A549 treated with GW870086 at 1 μM for 4 hours (cell line): ENCODE measurements at places on chromosomes 7 and 10. TPM values are rescaled to one million over a fixed set of nuclear protein-coding genes. Genes with fewer than 3 reads are reported as not detected.

CCDC126 gene
- 2.2 to 3.9 TPM (median 3.6 TPM) in 5 replicates for total RNA-seq

HOXA5 gene
- 3.7 to 5.8 TPM (median 4.7 TPM) in 5 replicates for total RNA-seq

HMX3 gene
- 0.19 TPM in 1 of 5 replicates, not detected in the others for total RNA-seq

ITPRID1 gene
- not detected in 5 replicates for total RNA-seq

LRRD1 gene
- total RNA-seq = not detected in 5 replicates

CREB5 gene
- total RNA-seq = 3.2 to 5.5 TPM (median 4.9 TPM) in 5 replicates

DGKI gene
- 0.22 to 0.33 TPM (median 0.25 TPM) in 4 of 5 replicates, not detected in the other for total RNA-seq

LRRC27 gene
- 4.8 to 6.6 TPM (median 5.5 TPM) in 5 replicates for total RNA-seq

NYAP1 gene
- 2.8 to 3.5 TPM (median 3.3 TPM) in 5 replicates for total RNA-seq
